ENCODE measurements at places on chromosomes 4 and X. TPM values are rescaled to one million over a fixed set of nuclear protein-coding genes. Genes with fewer than 3 reads are reported as not detected.

GRCh38 chr4:139973015-139973414 lies 181.0 kb downstream of the MAML3 start:
- no peak for DNase-seq
- H3K36me3 ChIP-seq, result no peaks in the 10 kb centered on the region
- no peak overlapping the region for H3K27ac ChIP-seq
- H3K4me1 ChIP-seq, result peaks cover 10% of the 10 kb centered on the region
- no peak overlapping the region for H3K4me3 ChIP-seq

IL15 gene
- 0.37 TPM for total RNA-seq

F8A3 gene
- total RNA-seq, result 32.6 TPM

DIPK2B gene
- total RNA-seq, result 0.07 TPM

GRCh38 chrX:45472968-45473367 lies 272.3 kb upstream of the DIPK2B start:
- H3K4me3 ChIP-seq, result no peak overlapping the region
- no peaks in the 10 kb centered on the region for H3K36me3 ChIP-seq
- H3K4me1 ChIP-seq, result peaks cover 2% of the 10 kb centered on the region
- H3K27ac ChIP-seq, result no peak overlapping the region
- no peak for DNase-seq

Data from activated CD4-positive, alpha-beta T cell treated with anti-CD3 and anti-CD28 coated beads for 36 hours (primary cell).